Myocyte (in vitro differentiated cells): ENCODE measurements at places on chromosomes 2 and 18.

GRCh38 chr2:186645999-186646398 is 47.9 kb upstream of the FAM171B start:
- no peak for DNase-seq

DNA sequence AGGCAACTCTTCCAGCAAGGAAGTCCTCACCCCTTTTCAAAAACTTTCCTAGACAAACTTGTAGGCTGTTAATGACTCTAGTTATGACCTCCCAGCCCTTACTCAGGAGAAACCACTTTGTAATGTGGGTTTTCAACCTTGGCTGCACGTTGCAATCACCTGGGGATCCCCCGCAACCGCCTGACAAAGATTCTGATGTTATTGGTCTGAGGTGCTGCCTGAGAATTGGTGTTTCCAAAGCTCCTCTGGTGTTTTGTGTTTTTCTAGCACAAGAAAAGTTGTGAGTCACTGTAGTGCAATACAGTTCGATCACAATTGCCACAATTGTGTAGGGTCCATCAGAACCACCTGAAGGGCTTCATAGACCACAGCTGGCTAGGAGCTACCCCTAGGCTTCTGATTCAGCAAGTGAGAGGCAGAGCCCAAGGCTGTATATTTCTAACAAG is 121.6 kb downstream of the SP100 start:
- DNase-seq, result no peak

DNA sequence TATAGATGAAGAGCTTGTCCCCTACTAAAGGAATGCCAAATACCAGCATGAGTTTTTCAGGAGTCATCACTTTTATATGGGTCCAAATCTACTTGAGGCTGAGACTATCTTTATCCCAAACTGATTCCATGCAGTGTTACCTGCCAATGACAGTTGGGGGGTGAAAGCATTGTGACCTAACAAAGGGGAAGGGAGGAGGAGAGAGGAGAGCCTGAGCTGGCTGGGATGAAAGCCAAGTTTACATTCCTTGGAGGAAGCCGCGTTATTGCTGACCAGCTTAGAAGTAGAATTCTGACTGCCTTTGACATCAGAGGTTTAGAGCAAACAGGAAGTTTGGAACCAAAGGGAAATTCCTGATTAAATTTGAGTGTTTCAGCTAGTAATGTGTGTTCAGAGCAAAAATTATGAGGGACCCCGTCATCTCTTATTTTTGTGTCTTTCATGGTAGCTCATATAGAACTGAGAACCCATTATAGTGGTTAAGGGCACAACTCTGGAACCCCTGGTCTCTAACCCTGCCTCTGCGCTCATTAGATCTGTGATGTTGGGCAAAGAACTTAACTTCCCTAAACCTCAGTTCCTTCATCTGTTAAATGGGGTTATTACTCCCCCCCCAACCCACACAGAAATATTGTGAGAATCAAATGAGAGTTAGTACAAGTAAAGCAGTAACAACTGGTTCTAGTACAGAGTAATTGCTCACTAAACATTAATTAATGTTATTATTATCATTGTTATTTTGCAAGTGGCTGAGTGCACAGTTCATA is 199.3 kb upstream of the EPAS1 start:
- peak; percentile 88 for DNase-seq

GRCh38 chr2:179571252-179571651 is 290.2 kb downstream of the ZNF385B start:
- no peak for DNase-seq

DNA sequence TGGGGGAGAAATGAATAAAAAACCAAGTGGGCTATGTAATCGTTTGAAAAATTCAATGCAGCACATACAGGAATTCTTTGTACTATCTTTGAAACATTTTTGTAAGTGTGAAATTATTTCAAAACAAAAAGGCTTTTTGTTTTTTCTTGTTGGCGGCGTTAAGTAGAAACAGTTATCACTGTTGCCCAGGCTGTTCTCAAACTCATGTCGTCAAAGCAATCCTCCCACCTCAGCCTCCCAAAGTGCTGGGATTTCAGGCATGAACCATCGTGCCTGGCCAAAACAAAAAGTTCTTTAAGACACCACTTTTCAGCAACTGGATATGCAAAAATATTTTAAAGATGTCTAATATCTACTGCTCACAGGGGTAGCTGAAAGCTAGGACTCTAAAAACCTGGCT is 5.4 kb downstream of the SS18 start:
- no peak for DNase-seq

DNA sequence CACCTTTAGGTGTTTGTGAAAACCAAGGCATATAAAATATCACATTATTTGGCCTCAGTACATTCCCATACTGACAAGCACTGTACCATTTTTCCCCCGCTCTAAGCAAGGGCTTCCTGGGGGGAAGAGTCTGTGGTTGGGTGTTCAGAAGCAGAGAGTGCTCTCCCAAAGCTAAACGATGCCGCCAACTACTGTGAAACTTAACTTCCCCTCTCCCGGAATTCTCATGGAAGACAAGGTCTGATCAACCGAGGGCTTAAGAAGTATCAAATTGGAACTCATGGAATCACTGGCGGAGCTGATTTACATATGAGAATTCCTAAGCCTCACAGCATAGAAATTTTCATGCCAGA is 433 bp upstream of the MFF start:
- no peak for DNase-seq

DNA sequence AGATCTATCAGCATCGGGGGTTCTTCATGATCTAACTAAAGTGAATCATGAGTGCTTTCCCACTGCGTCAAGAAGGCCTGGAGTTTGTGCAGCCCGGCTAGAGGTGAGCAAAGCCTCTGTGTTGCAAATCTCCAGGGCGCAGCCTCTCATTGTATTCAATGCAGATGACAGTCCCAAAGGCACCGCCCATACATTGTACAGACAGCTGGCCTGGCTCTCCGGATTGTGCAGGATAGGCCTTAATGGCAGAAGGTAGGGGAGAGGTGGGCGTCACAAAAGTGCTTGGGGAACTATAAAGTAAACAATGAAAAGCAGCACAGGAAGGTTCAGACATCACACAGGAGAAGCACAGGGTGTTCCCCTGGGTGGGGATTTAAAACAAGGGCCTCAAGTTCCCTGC is 907 bp upstream of the GYPC start:
- no peak for DNase-seq

GRCh38 chr2:56671973-56672569 is 488.3 kb downstream of the CCDC85A start:
- DNase-seq, result no peak

- no peak for DNase-seq
These were observed 99.1 kb downstream of the SLC25A12 start for GRCh38 chr2:171794918-171795317.

- DNase-seq, result no peak
These were observed 319.9 kb upstream of the SALL3 start for GRCh38 chr18:78659748-78660147.

- peak; percentile 56 for DNase-seq
These were observed 138.1 kb downstream of the PTGR3 start for GRCh38 chr18:75070625-75071483.

- DNase-seq, result no peak
These were observed at the start of gene PROM2 for GRCh38 chr2:95274291-95275150. Gene PROM2 (plus strand): TSS chr2:95274449. CDS start chr2:95274586, 137 bp downstream.

GRCh38 chr2:156513219-156513618 is 77.0 kb downstream of the GPD2 start:
- no peak for DNase-seq

GRCh38 chr18:49041435-49042245 is 90.9 kb upstream of the SMAD7 start:
- DNase-seq, result no peak

DNA sequence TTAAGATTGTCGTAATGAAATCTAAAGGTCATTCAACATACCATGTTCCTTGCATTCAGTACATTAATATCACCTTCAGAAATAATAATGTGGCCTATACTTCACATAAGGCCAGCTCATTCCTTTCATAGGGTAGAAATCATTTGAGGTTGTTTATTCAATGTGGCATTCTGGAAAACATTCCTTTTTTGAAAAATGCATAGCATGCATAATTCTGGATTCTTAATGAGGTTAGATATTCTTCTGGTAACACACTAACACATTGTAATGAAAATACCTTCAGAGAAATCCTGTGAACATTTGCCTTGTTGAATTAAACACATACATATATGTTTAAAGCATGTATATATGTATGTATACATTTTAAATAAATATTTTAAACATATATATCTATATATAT is 204.6 kb upstream of the KCNH7 start:
- DNase-seq, result no peak

- DNase-seq, result no peak
These were observed 13.7 kb upstream of the LRRFIP1 start for GRCh38 chr2:237613679-237614078.
